ENCODE measurements at places on chromosomes 1 and 21. TPM values are rescaled to one million over a fixed set of nuclear protein-coding genes. Genes with fewer than 3 reads are reported as not detected.

DNA sequence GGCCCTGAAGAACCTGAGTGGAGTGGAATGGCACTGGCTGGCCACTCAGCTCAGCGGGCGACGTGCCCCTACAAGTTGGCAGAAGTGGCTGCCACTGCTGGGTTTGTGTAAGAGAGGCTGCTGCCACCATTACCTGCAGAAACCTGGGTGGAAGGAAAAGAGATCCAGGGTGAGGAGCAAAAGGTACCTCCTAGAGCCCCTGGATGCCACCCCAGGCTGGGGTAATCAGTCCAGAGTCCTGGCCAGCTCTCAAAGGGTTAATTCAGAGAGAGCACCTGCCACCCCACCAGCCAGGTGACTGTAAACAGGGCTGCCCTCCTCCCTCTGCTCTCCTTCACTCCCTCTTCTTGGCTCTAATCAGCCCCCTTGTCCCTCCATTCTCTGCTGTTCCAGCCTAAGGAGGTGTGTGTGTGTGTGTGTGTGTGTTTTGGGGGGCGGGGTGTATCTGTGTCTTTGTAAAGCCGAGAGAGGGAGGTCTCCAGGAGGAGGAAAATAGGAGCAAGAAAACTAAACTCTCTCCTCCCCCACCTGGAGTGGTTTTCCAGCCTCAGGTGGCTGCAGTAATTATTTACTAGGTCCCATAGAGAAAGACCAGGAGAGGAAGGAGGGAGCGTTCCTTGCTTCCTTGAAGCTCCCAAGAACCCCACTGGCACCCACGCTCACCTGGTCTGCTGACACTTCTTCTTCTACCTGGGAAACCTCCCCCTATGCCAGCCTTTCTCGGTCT lies 12.6 kb downstream of the TRIM46 start:
- no peak for DNase-seq

GRCh38 chr1:171852272-171852671 lies 11.0 kb downstream of the DNM3 start:
- no peak for DNase-seq

- DNase-seq: peak; percentile 6
Measured at GRCh38 chr1:232142403-232143314, 487.3 kb downstream of the SIPA1L2 start.

GRCh38 chr1:151827853-151828252 lies 3.7 kb downstream of the RORC start:
- DNase-seq: no peak

- no peak for DNase-seq
Measured at GRCh38 chr1:98410082-98410481, 251.4 kb upstream of the SNX7 start.

DNA sequence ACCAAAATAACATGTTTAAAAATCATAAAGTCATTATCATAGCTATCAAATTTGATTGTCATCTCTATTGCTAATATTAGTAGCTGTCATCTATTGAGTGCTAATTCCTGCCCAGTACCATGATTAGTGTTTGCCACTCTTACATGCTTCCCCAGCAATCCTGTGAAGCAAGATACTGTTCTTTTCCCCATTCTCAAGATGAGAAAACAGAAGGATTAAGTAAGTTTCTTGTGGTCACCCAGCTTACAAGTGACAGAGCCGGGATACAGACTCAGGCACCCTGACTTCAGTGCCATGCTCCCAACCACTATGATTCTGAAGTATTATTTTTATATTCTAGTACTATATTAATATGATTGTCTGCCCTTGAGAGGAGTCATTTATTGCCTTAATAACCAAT lies 36.5 kb downstream of the LRRC8C start:
- DNase-seq: no peak

GRCh38 chr1:75415187-75415586 lies 195.7 kb downstream of the SLC44A5 start:
- no peak for DNase-seq

- no peak for DNase-seq
Measured at GRCh38 chr1:3688356-3689137, 36.2 kb downstream of the TP73 start.

GRCh38 chr1:44282704-44283426 lies 69.6 kb downstream of the DMAP1 start:
- DNase-seq: no peak

DNA sequence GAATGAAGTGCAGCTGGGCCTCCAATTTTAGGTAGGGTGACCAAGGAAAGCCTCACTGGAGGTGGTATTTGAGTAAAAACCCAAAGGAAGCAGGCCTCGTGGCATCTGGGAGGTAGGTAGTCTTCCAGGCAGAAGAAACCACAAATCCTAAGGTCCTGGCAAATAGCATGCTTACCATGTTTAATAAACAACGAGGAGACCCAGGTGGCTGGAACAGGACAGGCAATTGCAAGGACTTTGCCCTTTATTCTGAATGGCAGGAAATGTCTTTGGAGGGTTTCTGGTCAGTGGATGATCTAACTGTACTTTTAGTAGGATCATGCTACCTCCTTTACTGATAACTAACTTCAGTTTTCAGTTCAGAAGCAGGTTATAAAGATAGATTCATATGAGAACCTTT lies 52.2 kb downstream of the EPB41 start:
- no peak for DNase-seq

MCOLN2 gene
- polyA plus RNA-seq: not detected

OR2T11 gene
- not detected for polyA plus RNA-seq

OR2L13 gene
- 0.23 TPM for polyA plus RNA-seq

REN gene
- polyA plus RNA-seq: not detected

CHIA gene
- not detected for polyA plus RNA-seq

KRTAP19-1 gene
- not detected for polyA plus RNA-seq

CLIC6 gene
- polyA plus RNA-seq: 0.03 TPM

ADIPOR1 gene
- polyA plus RNA-seq: 125 TPM

LAD1 gene
- polyA plus RNA-seq: not detected

CDA gene
- 0.11 TPM for polyA plus RNA-seq

MX2 gene
- polyA plus RNA-seq: 0.08 TPM

TMEM81 gene
- 1.8 TPM for polyA plus RNA-seq

Data from SK-N-SH (cell line).